ENCODE measurements at places on chromosomes 1 and 21.

GRCh38 chr21:31349208-31349607, 5.1 kb upstream of the TIAM1 start:
- DNase-seq: no peak

GRCh38 chr1:165666152-165666825, 32.1 kb downstream of the ALDH9A1 start:
- no peak for DNase-seq

GRCh38 chr21:28781602-28782276, 210.9 kb downstream of the LTN1 start:
- DNase-seq: no peak

DNA sequence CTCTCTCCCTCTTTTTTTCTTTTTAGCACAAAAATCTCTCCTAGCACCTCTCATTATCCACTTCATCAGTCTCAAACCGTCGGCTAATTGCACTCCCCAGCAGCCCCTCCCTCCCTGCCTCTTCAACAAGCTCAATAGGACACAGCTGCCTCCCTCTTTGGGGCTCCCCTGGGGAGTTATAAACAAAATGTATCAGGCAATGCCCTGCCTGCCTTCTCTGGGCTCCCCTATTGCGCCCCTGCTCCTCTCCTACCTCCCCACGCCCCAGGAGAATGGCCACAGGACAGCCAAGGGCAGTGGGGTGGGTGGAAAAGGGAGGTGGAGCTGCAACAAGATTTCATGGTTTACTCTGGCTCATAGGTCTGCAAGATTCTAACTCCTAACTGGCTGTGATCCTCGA, 147.1 kb upstream of the GRIK3 start:
- no peak for DNase-seq

GRCh38 chr1:22537441-22538139, 25.7 kb upstream of the EPHA8 start:
- no peak for DNase-seq

GRCh38 chr21:45611296-45611695, 32.2 kb upstream of the PCBP3 start:
- no peak for DNase-seq

GRCh38 chr21:18354947-18355346, 48.6 kb downstream of the TMPRSS15 start:
- DNase-seq: no peak

GRCh38 chr1:73491621-73492020, 706.4 kb downstream of the LRRIQ3 start:
- no peak for DNase-seq

DNA sequence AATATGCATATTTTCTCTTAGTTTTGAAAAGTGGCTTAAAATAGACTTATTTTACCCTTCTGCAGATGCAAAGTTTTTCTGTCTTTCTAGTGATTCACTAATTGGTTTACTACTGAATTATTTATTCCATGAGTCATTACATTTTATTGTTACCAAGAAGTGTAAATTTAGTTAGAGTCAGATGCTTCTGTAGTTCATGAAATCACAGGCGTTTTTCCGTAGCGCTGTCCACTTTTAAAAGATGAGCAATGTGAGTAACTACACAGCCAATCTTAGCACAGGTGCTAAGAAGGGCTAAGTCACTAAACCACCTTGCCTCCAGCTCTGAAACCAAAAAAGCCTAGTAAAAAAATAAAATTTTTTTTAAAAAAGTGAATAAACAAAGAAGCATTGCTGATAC, 24.7 kb downstream of the RGS13 start:
- no peak for DNase-seq

GRCh38 chr1:14996133-14997050, 157.2 kb upstream of the TMEM51 start:
- DNase-seq: no peak

- no peak for DNase-seq
These were observed 24.3 kb downstream of the SCYL3 start for GRCh38 chr1:169869426-169869825.

- no peak for DNase-seq
These were observed 32.3 kb upstream of the KDM4A start for GRCh38 chr1:43617668-43618067.

DNA sequence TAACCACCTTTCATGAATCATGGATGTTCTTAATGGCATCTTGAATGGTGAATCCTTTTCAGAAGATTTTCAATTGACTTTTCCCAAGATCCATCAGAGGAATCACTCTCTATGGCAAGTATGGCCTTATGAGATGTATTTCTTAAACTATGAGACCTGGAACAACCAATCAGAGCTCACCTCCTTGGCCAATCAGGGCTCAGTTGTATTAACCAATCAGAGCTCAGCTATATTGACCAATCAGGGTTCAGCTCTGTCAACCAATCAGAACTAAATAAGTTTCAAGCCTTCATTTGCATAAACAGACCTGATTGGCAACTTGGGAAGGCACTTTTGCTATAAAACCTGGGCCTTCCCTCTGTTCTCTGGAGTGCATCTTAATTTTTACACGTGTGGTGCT, 13.6 kb upstream of the FAM3B start:
- no peak for DNase-seq

GRCh38 chr1:51948491-51948915, 42.0 kb downstream of the RAB3B start:
- DNase-seq: no peak

DNA sequence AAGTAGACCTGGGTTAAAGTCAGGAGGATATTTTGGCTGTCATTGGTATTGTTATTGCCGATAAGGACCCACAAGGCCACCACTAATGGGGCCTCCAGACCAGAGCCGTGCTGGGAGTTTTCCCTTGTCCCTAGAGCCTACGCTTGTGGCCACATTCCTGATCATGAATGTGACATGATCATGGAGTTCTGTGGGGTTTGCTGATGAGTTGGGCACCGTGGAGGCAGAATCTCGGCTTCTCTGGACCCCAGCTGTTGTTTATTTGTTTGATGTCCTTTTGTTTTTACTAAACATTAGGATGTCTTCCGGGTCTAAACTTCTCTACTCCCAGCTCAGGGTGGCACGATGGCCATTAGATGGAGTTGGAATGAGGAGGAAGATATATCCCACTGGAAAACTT, 74.9 kb upstream of the TMPRSS2 start:
- no peak for DNase-seq

GRCh38 chr1:240462766-240463395, 149.1 kb downstream of the GREM2 start:
- DNase-seq: no peak

GRCh38 chr1:174209347-174210187, 50.2 kb downstream of the RABGAP1L start:
- DNase-seq: no peak

GRCh38 chr1:157575744-157576143, 22.1 kb downstream of the FCRL4 start:
- no peak for DNase-seq

- no peak for DNase-seq
These were observed 46.4 kb upstream of the S1PR1 start for GRCh38 chr1:101190441-101190840.

- peak; percentile 28 for DNase-seq
These were observed 9.2 kb upstream of the CBR3 start for GRCh38 chr21:36125512-36126207.

DNA sequence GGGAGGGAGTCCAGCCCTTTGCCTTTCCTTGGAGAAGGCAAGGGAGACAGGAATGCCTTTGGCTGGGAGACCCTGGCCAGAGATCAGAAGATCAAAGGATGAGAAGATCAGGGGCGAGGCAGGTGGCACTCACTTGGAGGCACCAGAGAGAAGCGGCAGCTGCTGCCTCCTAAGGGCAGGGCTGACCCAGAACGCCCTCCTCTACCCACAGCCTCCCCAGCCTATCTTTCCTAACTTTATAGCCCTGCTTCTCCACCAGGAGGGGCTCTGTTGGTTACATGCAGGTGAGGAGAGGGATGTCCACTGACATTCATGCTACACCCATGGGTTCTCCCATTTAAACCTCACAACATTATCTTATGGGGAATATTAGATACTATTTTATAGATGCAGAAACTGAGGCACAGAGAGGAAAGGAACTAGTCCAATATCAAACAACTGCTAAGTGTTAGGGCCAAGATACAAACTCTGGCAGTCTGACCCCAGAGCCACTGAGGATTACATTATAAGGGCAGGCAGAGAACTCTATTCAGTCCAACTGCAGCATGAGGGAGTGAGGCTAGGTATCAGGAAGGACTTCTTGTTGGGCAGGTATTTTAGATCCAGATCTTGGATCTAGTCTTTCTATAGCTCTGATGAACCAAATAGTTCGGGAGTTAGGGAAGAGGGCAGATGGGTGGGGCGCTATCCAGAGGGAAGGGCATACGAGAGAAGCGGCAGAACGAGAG, 19.9 kb downstream of the LGR6 start:
- DNase-seq: no peak

- no peak for DNase-seq
These were observed 2.4 kb upstream of the RNU5D-1 start for GRCh38 chr1:44733365-44733764.

DNA sequence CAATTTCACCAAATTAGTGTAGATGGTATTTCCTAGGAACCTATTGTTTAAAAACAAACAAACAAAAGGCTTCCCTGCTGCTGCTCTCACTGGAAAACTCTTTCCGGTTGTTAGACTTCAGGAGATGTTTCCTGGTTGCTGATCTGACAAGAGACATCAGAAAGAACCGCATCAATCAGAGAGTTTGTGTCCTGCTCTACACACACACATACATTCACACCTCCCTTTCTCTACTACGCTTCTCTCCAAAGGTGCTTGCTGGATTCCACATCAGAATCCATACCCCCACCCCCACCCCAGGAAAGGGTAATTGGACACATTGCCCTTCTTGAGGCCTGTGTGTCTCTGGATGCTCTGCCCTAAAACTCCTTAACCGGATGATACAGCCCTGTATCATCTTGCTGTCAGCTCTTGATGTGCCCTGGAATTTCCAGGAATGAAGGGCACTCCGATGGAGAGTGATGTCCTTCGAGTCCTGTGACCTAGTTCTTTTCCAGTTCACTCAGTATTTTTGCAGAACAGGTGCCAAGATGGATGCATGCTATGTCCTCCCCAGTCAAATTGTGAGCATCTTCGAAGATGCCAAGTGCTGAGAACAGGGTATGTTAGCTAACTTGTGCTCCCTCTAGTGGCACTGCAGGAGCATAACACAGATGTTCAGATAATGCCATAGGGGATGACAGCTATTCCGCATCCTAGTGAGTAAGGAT, 113.7 kb upstream of the SLC35F3 start:
- DNase-seq: peak; percentile 9

GRCh38 chr1:176364236-176364905, 98.6 kb upstream of the PAPPA2 start:
- no peak for DNase-seq

- peak; percentile 35 for DNase-seq
These were observed 2.8 kb upstream of the ZBTB7B start for GRCh38 chr1:154999571-155000410.

- no peak for DNase-seq
These were observed 310.1 kb downstream of the DPYD start for GRCh38 chr1:97610748-97611147.

DNA sequence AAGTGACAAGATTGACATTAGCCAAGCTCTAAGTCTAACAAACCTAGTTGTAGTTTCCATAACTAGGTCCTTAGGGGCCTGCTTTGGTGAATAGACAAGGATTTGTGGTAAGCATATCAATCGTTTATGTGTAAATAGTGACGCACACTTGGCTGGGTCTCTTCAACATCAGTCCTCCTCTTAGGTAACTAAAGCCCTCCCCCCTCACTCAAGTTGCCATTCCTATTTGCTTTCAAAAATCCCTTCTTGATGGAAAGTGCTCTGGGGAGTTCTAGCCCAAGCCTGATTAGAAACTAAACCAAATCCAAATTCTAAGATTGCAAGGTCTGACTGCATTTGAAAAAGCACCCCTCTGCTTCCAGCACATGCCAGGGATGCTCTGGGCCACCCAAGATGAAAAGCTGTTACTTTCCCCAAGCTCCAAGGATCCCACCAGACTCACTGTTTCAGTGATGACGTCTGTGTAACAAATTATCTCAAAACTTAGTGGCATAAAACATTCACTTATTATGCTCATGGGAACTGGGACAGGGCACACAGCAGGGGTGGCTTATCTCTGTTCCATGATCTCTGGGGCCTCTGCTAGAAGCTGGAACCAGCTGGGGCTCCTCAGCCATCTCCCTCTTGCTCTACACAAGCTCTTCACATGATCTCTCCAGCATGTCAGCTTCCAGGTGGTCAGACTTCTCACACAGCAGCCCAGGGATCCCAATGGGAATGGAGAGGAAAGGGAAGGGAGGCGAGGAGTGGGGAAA, 74.1 kb downstream of the RRAGC start:
- no peak for DNase-seq

GRCh38 chr1:36016686-36017085, 67.2 kb upstream of the TEKT2 start:
- DNase-seq: no peak

GRCh38 chr21:32592929-32593502, 7.7 kb upstream of the TCP10L start:
- DNase-seq: no peak

- DNase-seq: no peak
These were observed 641.0 kb downstream of the PLPP3 start for GRCh38 chr1:55938376-55938850.

- peak; percentile 82 for DNase-seq
These were observed 37.3 kb upstream of the TMEM222 start for GRCh38 chr1:27284425-27285273.

DNA sequence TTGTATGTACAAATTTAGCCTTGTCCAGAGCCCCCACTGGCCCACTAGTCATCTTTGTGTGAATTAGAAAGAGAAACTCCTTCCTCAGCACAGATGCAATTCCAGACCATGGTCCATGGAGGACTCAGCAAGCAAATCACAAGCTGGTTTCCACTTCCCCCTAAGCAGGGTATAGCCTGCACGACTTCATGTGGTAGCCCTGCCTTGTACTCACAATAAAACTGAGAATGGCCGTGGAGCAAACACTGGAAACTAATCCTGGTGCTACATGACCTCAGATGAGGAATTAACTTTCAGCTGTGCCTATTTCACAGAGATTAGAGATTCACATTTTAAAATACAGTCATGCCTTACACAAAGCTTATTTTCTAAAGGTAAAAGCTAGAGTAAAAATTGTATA, 32.5 kb downstream of the KCNH1 start:
- DNase-seq: no peak

DNA sequence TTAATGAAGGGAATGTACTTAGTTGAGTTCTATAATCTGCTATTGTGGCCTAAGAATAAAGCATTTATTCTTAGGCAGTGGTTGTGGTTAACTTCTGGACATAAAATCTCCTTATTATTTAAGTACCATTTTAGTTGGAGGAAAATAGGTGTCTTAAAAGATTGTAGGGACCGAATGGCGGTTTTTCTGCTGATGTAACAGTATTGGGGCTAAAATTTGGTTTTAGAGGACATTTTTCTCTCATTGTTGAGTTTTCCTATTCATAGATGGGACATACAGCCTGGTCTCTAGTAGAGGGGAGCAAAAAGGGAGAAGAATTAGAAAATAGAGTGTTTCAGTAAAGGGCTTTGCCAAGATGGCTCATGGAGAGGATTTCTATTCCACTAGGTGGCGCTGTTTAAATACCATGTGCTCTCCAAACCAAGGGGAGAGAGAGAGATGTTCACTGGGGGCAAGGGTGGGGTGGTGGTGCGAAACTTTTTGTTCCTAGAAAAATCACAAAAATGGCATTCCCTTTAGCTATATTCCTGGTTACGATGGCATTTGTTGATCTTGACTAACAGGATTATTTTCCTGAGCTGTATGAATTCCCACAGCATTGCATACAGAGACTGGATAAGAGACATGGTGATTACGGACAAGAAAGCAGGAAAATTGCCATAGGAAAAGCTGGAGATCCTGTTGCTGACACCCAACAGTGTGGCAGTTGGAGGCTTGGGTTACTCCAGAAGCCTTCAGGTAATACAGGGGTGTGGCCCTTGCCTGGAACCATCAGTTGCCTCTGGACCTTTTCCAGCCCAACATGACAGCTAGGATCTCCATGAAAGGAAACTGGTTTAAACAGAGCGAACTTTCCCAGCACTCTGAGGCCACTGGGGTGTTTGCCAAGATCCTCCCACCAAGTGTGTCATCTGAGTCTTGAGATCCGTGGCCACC, 18.2 kb upstream of the FCGR2A start:
- DNase-seq: peak; percentile 22
